ENCODE measurements at places on chromosomes 13 and 19. TPM values are rescaled to one million over a fixed set of nuclear protein-coding genes. Genes with fewer than 3 reads are reported as not detected.
A peak's percentile ranks its signal among the peaks of the same experiment; 100 is the strongest.

DNA sequence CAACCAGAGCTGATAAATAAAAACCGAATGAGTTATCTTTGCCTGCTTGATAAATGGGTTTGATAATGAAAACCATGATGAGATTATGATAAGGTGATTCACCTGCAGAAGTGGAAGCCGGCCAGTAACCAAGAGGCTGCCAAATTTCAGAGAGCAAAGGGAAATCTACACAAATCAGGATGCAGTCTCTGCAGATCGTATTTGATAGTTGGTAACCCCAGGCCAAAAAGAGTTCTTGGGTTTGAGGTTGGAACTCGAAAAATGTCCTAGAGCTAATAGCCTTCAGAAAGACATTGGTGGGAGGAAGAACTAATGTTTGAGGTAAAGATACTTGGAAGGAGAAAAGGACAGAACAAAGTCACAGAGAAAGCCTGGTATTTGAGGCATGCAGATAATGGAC lies 9.6 kb upstream of the LATS2 start:
- no peak for DNase-seq

- no peak for DNase-seq
Observed at GRCh38 chr13:24288870-24289269, 20.5 kb upstream of the C1QTNF9 start.

DNA sequence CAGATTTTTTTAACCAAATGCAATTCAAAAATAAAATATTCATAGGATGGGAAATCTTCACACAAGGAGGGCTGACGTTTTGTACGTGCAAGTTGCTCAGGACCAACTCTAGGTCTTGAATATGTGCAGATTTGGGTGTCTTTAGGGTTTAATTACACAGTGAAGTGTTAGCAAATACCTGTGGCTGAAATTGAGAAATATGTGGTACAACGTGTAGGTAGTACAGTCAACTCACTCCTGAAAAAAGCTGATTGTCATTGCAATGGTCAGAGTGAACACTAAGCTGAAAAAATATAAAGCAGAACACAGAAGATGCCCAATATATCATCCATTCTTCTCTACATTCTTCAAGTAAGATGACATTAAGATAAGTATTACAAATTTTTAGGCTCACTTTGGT lies 314.3 kb downstream of the SLITRK1 start:
- DNase-seq = no peak

- peak; percentile 81 for DNase-seq
Observed at GRCh38 chr13:79679334-79679733, 198.4 kb downstream of the NDFIP2 start.

DNA sequence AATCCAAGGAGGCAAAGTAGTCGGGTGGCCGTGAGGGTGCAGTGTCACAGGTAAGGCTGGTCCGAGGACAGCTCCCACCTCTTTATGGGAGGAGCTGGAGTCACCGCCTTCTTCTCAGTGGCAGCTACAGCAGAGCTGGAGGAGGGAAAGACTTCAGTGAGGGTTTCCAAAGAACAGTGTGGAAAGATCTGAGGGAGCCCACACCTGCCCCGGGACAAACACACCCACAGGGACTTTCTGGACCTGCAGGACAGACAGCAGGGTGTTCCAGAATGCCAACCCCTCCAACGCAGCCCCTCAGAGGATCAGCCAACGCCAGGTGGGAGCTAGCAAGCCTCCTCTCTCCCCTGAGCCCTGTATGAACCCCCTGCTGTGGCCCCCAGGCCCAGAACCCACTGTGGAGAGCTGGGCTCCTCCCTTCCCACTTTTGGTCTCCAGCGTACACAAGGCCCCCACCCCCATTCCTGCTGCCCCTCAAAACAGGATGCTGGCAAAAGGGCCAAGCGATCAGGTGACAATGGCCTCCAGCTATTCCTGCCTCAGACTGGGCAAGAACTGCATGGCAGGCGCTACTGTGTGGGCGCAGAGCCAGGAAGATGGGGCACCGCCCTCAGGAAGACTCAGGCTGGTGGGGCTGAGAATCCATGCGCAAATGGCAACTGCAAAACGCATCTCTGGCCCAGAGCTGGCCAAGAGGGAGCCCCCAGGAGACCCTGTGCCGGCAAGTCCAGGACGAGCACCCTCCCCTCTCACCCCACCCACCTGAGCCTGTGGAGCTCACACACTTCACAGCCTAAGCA lies 3.5 kb upstream of the CD320 start:
- no peak for DNase-seq

DNA sequence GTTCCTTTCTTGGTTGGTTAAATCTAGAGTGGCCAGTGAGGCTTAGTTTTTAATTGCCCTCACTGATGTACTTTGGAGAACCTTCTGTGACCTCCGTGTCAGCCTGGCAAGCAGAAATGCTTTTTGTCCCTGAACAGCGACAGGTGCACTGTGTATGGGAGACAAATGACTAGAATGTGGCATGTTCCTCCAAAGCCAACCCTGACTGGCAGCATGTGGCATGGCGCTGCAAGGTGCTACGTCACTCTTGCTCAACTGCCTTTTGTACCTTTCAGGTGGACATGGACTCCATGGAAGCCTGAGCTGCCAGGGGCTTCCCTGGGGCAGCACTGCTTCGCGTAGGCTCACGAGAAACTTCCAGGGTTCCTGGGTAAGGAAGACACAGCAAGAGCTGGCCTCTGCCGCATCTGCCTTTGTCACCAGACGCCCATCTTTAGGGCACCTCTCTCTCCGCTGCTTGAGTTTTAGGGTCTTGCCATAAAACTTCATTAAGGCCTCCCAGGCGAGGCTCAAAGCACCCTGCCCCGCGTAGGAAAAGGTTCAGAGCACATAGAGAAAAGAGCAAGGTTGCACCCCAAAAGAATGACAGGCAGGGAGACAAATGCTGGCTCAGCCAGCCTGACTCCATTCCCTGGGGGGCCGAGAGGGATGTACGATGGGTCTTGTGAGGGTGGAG lies 167.1 kb upstream of the SOX1 start:
- DNase-seq = no peak

- DNase-seq = no peak
Observed at GRCh38 chr13:110492679-110493593, 68.6 kb downstream of the RAB20 start.

GRCh38 chr13:73547239-73547638 lies 488.4 kb downstream of the KLF5 start:
- DNase-seq = no peak

DNA sequence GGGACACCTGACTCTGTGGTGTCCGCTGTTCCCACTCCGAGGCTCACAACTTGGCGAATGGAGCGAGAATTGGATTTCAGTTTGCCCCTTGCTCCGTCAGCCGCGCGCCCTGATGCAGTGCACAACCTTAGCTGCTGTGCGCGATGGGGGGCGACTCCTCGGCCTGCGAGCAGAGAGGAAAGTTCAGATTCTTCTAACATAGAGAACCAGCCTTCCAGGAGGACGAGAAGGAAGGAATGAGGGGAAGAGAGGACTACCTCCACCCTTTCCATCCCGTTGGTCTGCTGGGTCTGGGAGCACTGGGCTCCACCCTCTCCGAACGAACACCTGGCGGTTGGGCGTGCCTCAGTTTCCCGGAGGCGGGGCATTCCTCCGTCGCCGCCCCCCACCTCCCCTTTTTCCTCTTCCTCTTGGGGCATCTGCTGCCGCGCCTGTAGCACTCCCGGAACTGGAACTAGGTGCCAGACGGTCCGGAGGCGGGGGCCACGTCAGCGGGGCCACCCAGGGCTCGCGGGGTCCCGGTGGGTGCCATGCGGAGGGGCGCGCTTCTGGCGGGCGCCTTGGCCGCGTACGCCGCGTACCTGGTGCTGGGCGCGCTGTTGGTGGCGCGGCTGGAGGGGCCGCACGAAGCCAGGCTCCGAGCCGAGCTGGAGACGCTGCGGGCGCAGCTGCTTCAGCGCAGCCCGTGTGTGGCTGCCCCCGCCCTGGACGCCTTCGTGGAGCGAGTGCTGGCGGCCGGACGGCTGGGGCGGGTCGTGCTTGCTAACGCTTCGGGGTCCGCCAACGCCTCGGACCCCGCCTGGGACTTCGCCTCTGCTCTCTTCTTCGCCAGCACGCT lies at the start of gene KCNK6:
TSS of gene KCNK6 (plus strand) at position 425 of the 838 bp plus-strand sequence. CDS start at position 531, 106 bp downstream.
- DNase-seq = peak; percentile 42

DNA sequence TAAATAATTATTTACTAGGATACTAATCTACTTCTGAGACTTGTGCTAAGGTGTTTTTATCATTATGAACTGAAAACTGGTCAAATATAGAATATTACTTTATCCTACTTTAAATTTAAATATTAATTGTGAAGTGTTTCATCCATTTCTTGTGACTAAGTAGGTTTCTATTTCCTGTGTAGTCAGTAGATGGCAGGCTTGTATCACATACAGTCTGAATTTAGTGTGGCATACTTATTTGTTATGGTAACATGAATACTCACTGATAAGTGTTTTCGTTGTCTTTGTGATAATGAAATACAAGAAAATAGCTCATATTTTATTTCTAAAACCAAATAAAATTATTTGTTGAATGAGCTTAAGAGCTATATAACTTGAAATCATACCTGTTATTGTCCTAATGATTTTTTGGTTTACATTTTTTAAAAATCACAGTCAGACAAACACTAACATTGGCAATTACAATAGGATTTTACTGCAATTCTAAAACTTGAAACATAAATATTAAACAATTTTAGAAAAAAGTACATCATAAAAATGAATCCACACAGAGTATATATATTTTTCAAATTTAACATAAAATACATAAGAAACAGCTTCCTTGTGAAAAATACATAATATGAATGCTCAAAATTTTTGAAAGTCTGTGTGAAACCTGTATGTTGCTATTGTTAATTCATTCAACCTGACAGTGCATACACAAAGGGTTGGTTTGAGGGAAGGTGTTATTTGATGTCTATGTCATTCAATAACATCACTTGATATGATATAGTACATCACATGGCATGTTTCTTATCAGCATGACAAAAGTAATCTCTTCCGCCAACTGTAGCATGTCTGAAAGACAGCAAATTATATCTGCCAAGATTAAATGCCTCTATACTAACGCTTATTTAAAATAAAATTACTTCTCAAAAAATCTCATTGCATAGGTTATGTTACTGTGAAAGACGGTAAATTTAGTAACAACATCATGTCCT lies 904.8 kb upstream of the PCDH20 start:
- DNase-seq = peak; percentile 1

DNA sequence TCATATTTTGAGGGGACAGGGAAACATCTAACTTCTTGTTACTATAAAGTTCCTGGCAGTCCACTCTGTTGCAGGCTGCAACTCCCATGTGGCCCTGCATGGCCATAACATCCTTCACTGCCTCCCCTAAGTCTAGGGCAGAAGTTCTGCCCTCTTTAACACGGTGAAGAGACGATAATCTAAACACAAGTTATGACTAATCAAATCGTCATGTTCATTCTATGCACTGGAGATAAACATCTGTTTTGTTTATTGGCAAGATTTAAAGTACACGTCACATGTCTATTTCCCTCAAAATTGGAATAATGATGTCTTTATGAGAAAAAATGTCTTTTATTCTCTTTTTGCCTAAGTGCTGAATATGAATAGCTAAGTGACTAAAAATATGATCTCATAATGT lies 1629.4 kb downstream of the PCDH9 start:
- DNase-seq = no peak

- no peak for DNase-seq
Observed at GRCh38 chr13:53068585-53069520, 40.2 kb downstream of the OLFM4 start.

DNA sequence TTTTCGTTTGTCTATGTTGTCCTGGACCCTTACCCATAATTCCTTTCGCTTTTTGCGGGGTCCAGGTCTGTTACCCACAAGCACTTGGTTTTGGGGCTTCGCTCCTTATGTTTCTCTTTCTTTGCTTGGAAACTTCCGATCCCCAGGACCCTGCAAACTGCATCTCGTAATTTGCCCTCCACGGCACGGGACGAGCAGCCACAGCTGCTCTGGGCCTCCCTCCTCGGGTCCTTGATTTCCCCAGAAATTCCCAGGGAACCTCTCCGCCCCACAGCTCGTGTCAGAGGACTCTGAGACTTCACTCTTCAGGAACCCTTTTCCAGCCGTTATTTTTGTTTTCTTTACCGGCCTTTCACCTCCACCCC lies 599 bp downstream of the SNRNP70 start:
- DNase-seq = no peak

DNA sequence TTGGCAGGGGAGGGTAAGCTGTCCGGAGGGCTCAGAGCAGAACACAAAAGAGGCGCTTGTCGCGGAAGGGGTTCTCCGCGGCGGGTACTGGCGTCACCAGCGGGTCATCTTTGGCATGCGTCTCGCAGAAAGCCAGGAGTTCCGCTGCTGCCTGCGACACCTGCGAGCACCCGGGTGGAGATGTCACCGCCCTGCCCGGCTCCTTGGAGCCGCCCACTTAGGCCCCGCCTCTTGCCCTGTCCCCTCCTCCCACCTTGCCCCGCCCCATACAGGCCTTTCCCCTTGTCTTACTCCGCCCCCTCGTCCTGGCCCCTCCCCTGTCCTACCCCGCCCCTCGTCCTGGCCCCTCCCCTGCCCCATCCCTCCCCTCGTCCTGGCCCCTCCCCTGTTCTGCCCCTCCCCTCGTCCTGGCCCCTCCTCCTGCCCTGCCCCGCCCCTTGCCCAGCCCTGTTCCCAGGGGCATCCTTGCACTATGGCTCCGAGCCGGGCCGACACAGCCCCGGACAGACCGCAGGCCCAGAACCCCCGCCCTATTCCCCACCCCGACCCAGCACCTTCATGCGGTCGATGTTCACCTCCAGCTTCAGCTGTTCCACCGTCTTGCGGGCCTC lies 1.9 kb downstream of the GNG8 start:
- DNase-seq = peak; percentile 49

DNA sequence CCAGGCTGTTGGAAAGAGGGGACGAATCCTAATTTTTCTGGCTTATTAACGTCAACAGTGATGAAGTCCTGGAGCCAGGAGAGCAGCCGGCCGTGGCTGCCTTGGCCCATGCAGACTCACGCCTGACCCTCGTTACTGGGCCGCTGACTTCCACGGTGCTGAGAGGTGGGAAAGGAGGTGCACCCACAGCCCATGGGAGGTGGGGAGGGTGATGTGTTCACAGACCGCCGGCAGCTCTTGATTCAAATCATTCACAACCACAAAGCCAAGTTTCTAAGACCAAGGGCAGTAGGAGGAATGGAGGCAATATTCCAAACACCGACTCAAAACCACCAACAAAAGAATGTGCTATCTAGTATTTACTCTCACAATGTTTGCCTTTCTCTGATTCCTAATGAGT lies 24.3 kb downstream of the COL4A2 start:
- DNase-seq = peak; percentile 56

GRCh38 chr13:37640499-37640898 lies 41.9 kb upstream of the POSTN start:
- DNase-seq = peak; percentile 63

Gene MEDAG
- 4.1 TPM for total RNA-seq

Gene ANO8
- total RNA-seq = 8.3 TPM

Gene CABP5
- not detected for total RNA-seq

Gene COMP
- not detected for total RNA-seq

Gene ZNF573
- 4.6 TPM for total RNA-seq

Gene TINCR
- total RNA-seq = 0.05 TPM

Gene OSCAR
- total RNA-seq = 0.10 TPM

Gene LIM2
- not detected for total RNA-seq

Gene DMKN
- 9.7 TPM for total RNA-seq

Data from myocyte (in vitro differentiated cells).